ENCODE measurements at places on chromosomes 1 and 21.

GRCh38 chr1:94121411-94121821, 468 bp upstream of the ABCA4 start:
- DNase-seq: no peak

GRCh38 chr1:226681652-226682493, 57.2 kb downstream of the ITPKB start:
- DNase-seq: no peak

DNA sequence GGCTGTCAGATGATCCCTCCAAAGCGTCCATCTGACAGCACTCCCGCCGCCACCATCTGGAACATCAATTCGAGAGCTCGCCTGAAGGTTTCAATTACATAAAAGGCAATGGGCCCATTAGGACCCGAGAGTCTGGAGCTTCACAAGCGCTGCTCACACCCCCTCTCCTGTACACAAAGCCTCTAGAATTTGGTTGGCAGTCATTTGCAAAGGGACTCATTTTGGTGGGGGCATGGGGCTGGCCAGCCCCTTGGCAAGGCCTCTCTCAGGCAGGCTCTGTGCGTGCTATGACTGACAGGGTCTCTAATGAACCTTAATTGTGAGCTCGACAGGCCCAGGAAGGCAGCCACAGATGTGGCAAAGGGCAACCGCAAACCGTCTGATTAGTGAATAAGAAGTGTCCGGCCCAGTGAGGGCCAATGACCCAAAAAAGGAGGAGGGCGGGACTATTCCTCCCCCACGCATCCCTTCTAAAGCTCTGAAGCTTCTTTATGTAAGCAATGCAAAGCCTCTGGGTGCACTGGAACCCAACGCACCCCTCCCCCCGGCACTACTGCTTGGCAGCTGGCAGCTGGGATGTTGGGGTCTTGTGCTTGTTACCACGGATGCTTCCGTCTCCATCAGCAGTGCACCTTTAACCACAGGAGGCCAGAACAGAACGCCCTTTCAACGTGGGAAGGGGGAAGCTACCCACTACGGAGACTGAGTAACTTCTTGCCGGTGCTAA, 79.4 kb downstream of the CAPZB start:
- no peak for DNase-seq

GRCh38 chr21:37200641-37201480, 66.3 kb downstream of the VPS26C start:
- DNase-seq: no peak

- DNase-seq: peak; percentile 80
Observed at GRCh38 chr21:43287795-43288755, 119.3 kb downstream of the CRYAA start.

GRCh38 chr1:209748620-209749019, 7.2 kb upstream of the TRAF3IP3 start:
- no peak for DNase-seq

DNA sequence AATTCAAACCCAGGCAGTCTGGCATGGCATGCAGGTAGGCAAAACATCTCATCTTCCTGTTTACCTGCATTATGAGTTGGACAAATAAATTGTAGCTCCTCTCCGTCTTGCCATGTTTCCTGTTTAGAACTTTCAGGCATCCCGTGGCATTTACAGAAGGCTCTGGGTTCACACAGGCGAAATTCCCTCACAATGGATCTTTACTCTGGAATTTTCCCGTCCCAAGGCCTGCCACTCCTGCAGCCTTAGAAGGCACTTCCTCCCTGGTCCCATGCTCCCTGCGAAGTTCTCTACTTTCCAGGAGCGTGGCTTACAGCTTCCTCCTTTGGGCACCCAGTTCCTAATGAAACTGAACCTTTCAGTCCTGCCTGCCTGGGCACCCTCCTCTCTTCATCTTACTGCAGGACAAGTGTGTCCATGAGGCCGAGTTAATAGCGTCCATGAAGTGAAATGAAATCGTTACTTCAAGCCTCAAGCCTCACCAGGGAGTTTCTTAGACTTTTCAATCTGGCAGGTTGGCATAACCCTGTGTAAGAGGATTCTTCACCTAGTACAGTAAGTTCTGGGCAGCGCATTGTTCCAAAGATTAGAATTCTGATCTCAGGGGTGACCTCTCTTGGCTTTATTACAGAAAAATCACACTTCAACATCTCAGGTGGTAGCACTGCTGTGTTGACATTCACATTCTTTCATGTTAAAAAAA, 36.8 kb upstream of the AHCYL1 start:
- DNase-seq: no peak

DNA sequence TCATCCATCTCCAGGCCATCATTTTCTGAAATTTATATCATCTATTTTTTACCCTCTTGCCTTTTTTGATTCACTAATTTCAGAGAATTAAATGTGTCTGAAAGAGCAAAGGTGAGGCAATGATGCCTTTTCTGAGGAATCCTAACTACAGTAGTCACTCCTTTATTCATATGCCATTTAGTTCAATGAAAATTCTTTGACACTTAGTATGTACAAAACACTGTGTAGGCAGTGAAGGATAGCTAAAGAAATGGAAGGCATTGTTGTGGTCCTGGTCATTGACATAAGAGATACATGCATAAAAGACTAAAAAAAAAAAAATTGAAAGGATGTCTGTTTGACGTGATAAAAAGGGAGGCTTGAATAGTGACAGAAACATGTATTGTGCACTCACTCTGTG, 171.9 kb upstream of the BEND5 start:
- no peak for DNase-seq

GRCh38 chr21:44959376-44960091, 19.7 kb downstream of the SLX9 start:
- no peak for DNase-seq

DNA sequence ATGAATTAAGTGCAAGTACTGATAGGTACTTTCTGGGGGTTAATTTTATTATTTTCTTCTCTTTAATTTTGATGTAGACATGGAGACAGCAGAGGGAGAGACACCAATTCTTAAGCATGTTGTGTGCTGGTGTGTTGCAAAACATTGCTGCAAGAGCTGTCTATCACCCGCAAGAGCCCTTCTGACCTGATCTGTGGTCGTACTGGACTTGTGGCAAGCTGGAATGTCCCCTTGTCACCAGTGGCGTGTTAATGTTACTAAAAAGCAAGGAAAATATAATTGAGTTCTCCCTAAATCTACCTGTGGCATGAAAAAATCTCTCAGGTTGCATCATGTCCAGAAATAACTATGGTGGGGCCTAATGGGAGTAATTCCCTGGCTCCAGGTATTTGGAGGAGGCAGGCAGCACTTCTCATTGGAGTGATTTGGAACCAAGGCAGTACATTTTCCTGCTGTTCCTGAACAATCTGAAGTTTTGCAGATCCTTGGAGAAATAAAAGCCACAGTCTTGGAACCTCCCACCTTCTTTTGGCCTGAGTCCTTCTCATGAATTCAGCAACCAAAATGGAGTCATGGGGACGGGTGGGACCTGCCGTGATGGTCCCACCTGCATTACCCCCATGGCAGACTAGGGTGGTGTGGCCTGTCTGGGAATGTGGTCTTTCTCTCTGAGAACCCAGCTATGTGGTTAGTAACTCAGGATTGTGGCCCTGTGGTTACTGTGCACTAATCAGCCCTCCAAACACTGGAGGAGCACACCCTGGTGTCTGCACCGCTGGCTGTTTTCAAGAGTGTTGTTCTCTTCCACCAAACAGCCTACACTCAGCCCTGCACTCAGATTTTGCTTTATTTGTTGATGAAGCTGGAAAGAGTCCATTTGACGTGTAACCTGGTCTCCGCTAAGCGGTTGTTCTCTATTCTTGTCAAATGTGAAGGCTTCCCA, 57.4 kb downstream of the GALNT2 start:
- no peak for DNase-seq

GRCh38 chr1:18217398-18218043, 109.9 kb downstream of the IGSF21 start:
- DNase-seq: no peak

- DNase-seq: no peak
Observed at GRCh38 chr21:31136891-31137290, 98.6 kb upstream of the KRTAP19-8 start.

GRCh38 chr1:3003941-3004270, 17.4 kb upstream of the ACTRT2 start:
- DNase-seq: no peak

GRCh38 chr1:27872802-27873551, 633 bp downstream of the THEMIS2 start:
- DNase-seq: peak; percentile 49

DNA sequence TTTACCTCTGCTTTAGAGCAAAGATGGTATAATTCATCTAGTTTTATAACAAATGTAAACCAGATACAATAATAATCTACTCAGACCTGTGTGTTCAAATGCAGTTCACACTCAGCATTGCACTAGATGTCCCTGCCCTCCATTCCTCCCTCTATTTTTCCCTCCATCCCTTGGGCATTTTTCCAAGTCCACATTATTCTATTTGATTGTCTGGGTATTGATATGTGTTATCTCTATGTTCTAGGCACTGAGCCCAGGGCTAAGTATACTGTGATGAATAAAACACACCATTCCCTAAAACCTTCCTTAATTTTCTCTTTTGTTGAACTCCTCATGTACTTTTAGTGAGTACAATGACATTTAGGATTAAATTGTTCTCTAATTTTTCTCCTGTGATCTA, 66.2 kb upstream of the HMCN1 start:
- no peak for DNase-seq

DNA sequence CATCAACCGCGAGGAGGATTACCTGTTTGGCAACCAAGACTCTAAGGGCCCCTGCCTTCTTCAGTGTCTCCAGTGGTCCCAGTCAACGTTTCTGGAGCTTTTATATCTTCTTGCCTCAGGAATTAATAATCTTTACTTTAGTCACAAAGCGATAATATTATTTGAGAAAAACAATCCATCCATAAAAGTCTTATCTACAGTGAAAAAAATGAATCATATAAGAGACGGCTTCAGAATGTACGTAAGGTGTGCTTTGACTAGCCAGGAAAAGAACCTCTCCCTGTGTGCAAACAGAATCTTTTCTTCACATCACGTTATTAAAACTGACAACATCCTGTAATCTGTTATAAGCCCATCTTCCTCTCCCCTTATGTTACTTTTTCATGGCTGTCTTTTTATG, at the start of gene REG4:
TSS of gene REG4 (minus strand) at position 74 of the 400 bp plus-strand sequence. CDS start 2,691 bp downstream, outside the sequence.
- DNase-seq: no peak

DNA sequence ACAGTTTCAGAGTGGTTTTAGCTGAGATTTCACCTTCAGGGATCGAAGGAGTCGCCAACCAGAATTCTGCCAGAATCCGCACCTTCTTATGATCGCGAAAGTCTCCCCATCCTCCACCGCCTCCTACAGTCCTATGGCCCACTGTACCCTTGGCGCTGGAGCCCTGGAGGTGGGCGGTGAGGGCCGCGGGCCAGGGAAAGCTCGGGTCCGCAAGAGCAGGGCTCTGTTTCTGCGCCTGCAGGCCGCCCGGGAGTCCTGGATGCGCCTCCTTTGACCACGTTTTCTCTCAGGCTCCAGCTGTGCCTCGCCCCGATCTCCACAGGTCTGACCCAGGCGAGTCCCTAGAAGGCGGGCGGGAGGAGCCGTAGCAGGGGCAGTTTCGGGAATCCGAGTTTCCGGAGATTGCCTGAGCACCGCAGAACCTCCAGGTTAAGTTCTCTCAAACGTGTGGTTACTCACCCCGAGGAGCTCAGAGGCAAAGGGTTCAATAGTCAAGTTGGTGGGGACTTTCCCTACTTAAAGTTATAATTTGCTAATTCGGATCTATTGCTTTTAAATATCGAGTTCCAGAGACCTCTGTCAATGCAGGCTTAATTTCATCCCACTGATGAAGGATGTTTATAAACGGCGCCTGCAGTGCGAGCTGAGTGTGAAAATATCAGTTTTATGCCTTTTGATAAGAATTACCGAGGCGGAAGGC, 3.2 kb upstream of the LHX8 start:
- DNase-seq: no peak

DNA sequence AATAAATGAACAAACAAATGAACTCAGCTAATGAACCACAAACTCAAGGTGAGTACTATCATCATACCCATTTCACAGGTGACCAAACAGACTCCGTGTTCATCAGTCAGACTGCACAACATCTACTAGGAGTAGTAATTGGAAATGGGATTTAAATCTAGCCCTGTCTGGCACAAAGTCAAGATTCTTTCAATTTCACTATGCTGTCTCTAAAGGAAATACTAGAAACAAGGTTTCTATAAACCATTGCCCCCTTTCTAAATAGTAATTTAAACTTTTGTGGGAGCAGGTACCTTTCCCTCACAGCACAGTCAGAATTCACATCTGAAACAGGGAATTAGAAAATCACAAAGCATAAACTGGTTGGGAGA, 160.3 kb downstream of the TGFBR3 start:
- no peak for DNase-seq

GRCh38 chr1:178490967-178491366, 5.8 kb downstream of the CLEC20A start:
- DNase-seq: no peak

DNA sequence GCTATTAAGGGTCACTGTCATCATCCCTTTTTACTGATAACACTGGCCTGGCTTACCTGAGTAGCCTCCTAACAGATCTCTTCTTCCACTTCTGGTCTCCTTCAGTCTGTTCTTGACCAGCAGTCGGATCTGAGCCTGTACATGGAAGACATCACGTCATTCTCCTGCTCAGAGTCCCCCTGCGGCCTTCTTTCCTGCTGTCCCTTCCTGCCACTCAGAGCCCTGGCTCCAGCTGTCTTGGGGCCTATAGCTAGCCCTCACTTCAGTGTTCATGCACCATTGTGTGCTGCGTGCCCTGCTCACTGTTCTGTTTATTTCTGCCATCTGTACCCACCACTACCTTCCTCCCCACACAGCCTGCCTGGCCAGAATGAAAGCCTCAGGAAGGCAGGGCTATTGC, 8.4 kb downstream of the ADARB1 start:
- DNase-seq: no peak

DNA sequence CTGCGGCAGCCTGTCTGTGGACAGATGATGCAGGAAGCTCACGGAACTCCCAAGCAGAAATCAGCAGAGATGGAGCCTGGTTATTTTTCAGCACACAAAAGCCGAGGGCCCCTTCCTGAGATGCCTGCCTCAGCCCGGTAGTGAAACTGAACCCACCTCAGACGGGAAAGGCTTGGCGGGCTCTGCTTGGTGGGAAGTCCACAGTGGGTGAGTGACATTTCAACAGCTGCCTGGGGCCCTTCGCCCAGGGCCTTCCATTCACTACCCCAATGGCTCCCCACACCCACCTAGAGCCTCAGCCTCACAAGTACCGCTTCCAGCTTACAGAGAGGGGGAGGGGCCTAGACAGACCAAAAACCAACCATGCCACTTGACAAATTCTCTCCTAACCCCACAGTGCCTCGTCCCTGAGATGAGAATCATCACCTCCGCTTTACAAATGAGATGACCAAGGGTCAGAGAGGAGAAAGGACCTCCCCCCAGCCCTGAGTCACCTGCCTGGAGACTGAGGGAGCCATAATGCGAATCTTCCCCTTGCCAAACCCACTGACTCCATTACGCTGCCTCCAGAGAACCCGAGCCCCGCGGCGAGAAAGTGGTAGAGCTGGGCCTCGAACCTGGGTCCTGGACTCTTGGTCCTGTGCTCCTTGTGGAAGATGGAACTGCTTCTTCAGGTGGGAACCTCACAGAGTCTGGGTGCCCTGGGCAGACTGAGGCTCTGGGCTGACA, 3.4 kb upstream of the ECE1 start:
- DNase-seq: no peak

GRCh38 chr1:111161843-111162487, 21.9 kb downstream of the CEPT1 start:
- DNase-seq: no peak

- no peak for DNase-seq
Observed at GRCh38 chr1:171460018-171460620, 25.2 kb upstream of the PRRC2C start.

All from LHCN-M2 (cell line).